Astrocyte (in vitro differentiated cells and primary cell): ENCODE measurements at places on chromosomes 6 and 20. TPM values are rescaled to one million over a fixed set of nuclear protein-coding genes. Genes with fewer than 3 reads are reported as not detected.

Gene KIF13A
- total RNA-seq: 38.1 and 38.4 TPM in 2 replicates

Gene SSTR4
- total RNA-seq: not detected in 2 replicates

Gene C6orf163
- 1.6 and 2.9 TPM in 2 replicates for total RNA-seq

Gene BPIFB3
- total RNA-seq: not detected in 2 replicates

Gene KHDRBS2
- not detected in 2 replicates for total RNA-seq

Gene TINAG
- total RNA-seq: not detected in 2 replicates

Gene SLC12A5
- total RNA-seq: 14.6 and 15.2 TPM in 2 replicates

Gene KCNG1
- 45.5 and 45.9 TPM in 2 replicates for total RNA-seq

Gene GLP1R
- total RNA-seq: not detected in 2 replicates

Gene ETV7
- 1.9 and 2.4 TPM in 2 replicates for total RNA-seq

Gene CD109
- 18.3 and 22.9 TPM in 2 replicates for total RNA-seq

DNA sequence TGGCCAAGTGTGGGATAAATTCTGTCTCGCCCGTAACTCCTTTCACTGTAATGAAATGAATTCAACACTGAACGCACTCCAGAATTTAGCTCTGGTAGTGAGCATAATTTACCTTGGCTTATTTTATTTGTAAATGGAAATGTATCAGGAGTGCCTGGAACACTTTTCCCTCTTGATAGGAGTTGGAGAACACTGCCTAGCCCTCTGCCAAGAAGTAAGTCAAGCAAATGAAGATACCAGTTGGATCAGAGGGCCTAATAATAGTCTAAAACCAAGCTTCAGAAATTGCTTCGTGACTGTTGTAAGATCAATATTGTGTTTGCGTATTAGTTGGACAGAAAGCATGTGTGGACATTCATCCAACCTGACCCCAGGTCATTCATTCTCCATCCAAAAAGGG is 64.6 kb upstream of the TPD52L1 start:
- no peaks in the 10 kb centered on the region for H3K4me1 ChIP-seq
- no peaks in the 10 kb centered on the region for H3K27me3 ChIP-seq
- peaks cover 12% of the 10 kb centered on the region for H3K36me3 ChIP-seq
- H3K4me3 ChIP-seq: no peak overlapping the region

DNA sequence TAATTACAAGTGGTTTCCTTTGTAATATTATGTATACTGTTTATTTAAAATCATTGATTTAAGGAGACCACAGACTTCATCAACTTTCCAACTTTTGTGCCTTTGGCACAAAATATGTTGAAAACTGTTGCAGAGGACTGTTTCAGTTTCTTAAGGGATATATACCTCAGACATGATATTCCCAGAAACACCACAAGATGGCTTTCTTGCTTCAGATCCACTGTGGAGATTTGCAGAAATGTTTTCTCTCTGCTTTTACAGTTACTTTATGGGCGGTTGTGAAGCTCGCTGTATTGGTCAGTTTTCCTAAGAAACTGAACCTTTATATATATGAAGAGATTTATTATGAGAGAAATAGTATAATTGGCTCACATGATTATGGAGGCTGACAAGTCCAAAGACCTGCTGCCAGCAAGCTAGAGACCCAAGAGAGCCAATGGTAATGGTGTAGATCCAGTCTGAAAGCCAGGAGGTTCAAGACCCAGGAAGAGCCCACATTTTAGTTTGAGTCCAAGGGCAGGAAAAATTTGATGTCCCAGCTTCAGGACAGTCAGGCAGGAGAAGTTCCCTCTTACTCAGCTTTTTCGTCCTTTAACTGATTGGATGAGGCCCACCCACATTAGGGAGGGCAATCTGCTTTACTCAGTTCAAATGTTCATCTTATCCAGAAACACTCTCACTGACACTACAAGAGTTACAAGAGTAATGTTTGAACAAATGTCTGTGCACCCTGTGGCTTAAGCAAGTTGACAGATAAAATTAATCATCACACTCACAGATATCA is 12.8 kb downstream of the ME1 start:
- H3K4me3 ChIP-seq: no peak overlapping the region
- DNase-seq: peak; percentile 31
- no peak overlapping the region for H3K27ac ChIP-seq

DNA sequence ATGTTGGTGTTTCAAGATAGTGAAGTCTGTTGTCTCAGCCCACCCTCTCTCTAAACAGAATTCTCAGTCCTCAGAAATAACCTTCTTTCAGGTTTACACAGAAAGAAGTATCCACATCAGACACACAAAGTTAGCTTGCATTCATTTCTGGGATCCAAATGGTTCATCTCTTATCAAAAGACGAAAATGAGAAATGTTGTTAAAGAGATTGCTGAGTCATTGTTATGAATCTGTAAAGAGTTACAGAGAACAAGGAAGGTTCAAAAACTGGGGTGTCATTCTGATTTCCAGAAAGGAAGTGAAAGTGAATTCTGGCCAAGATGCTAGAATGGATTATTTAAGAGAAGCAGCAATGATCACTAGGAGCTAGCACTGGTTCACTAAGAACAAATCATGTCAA is 90.5 kb upstream of the ATXN1 start:
- DNase-seq: no peak
- H3K27ac ChIP-seq: no peak overlapping the region

DNA sequence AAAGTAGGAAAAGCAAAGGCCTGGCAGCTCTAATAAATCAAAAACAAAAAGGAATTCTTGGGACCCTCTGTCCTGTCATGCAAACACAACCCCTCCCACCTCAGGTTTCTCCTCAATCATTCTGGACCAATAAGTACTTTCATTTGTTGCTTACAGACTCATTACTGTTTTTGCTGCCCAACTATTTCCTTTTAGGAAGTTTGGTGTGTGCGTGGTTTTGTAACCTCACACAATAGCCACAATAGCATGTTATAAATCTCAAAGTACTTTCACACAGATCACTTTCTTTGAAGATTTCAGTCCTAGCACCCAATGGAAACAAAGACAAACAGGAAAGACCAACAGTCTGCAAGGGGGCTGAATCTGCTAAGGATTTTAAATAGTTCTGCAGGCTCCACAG is 4.5 kb downstream of the MRPL14 start:
- H3K4me3 ChIP-seq: no peak overlapping the region
- H3K27me3 ChIP-seq: no peaks in the 10 kb centered on the region
- no peak overlapping the region for H3K27ac ChIP-seq
- H3K4me1 ChIP-seq: peaks cover 49% of the 10 kb centered on the region
- H3K36me3 ChIP-seq: no peaks in the 10 kb centered on the region
- peak; percentile 59 for DNase-seq

GRCh38 chr6:3340894-3341293 is 82.1 kb downstream of the PSMG4 start:
- H3K27me3 ChIP-seq: no peaks in the 10 kb centered on the region
- H3K27ac ChIP-seq: peak overlapping the region; percentile 75
- peaks cover 31% of the 10 kb centered on the region for H3K4me1 ChIP-seq
- peak; percentile 41 for DNase-seq

DNA sequence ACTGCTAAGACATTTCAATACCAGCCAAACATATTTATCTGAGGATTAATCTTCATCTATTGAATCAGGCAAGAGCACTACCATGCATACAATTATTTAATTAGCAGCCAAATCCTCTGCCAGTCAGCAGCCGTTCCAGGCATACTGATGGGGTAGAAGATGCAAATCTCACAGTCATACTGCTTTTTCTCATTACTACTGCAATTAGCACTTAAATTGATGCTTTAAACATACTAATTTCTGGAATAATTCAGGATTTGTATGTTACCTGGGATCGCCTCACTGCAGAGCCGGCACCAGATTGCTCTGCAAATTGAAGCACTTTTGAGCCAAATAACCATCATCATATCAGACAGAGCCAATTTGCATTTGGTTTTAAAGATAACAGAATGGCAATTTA is 49.9 kb upstream of the SIM1 start:
- H3K27ac ChIP-seq: no peak overlapping the region
- DNase-seq: no peak
- peaks cover 2% of the 10 kb centered on the region for H3K36me3 ChIP-seq
- H3K4me3 ChIP-seq: no peak overlapping the region
- peaks cover 9% of the 10 kb centered on the region for H3K4me1 ChIP-seq
- no peaks in the 10 kb centered on the region for H3K27me3 ChIP-seq

GRCh38 chr6:110476046-110476849 is at the start of gene SLC22A16:
Gene SLC22A16, minus strand, starts transcription at chr6:110476613. Its CDS starts 39 bp downstream, at chr6:110476574.
- H3K27ac ChIP-seq: no peak within 1 kb of the TSS
- H3K4me1 ChIP-seq: no peaks in the 10 kb centered on the region
- H3K36me3 ChIP-seq: no peaks in the 10 kb centered on the region
- peak within 1 kb of the TSS; percentile 39 for H3K4me3 ChIP-seq

DNA sequence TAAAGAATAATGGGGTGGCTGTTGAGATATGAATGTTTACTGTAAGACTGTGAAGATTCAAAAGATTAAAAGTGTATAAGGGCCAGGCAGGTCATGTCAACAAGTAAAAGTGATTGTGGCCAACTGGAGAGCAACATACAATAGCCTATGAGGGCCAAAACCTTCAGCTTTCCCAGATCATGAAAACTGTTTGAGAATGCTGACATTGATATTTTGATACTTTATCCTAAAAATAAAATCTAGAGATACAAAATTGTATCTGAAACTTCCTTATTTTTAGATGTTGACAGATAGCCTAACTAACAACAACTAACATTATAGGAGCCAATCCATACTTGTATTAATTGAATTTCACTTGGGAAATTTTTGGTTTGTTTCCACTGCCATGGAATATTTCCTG is 70.3 kb upstream of the PAK5 start:
- H3K4me1 ChIP-seq: no peaks in the 10 kb centered on the region
- H3K27ac ChIP-seq: no peak overlapping the region
- no peak overlapping the region for H3K4me3 ChIP-seq
- H3K36me3 ChIP-seq: no peaks in the 10 kb centered on the region

DNA sequence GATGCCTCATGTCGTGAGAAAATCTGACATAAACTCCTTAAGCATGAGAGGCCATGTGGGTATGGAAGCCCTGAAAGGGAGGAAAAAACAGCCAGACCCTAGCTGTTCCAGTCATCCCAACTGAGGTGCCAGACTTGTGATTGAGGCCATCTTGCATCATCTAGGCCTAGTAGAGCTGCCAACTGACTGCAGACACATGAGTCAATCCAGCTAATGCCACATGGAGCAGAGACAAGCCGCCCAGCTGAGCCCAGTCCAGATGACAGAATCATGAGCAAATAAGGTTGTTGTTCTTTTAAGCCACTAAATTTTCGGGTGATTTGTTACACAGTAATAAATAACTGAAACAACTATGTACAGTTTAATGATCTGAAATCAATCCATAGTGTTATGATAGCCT is 680.9 kb downstream of the MAFB start:
- H3K4me1 ChIP-seq: no peaks in the 10 kb centered on the region
- no peak overlapping the region for H3K27ac ChIP-seq
- no peak overlapping the region for H3K4me3 ChIP-seq
- H3K36me3 ChIP-seq: no peaks in the 10 kb centered on the region

DNA sequence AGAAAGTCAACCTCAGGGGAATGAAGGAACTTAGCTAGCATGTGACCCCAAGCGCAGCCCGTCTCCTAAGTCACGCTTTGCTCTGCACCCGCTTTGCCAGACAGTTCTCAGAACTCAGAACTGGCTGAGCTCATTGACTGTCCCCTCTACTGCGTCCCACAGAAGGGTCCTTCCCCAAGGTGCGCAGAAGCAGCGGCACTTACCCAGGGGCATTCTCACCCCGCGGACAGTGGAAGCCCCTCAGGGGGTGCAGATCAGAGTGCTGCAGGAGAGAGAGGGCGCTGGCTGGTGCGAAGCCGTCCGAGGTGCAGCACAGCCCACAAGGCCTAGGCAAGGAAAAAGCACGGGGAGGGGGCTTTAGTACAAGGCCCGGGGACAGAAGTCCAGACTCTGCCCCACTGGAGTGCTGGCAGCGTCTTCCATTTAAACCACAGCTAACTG is 807 bp downstream of the SNHG17 start:
- H3K4me1 ChIP-seq: peaks cover 30% of the 10 kb centered on the region
- peak overlapping the region; percentile 90 for H3K4me3 ChIP-seq
- H3K36me3 ChIP-seq: peaks cover 25% of the 10 kb centered on the region
- H3K27ac ChIP-seq: peak overlapping the region; percentile 93

GRCh38 chr6:137995371-137995770 is 111.8 kb downstream of the PERP start:
- no peaks in the 10 kb centered on the region for H3K36me3 ChIP-seq
- DNase-seq: no peak
- H3K27ac ChIP-seq: no peak overlapping the region

- H3K4me1 ChIP-seq: no peaks in the 10 kb centered on the region
- H3K4me3 ChIP-seq: no peak overlapping the region
- no peak overlapping the region for H3K27ac ChIP-seq
Measured at GRCh38 chr6:118280210-118280609, 267.9 kb upstream of the PLN start.
